ENCODE measurements at places on chromosomes 7 and 10.

DNA sequence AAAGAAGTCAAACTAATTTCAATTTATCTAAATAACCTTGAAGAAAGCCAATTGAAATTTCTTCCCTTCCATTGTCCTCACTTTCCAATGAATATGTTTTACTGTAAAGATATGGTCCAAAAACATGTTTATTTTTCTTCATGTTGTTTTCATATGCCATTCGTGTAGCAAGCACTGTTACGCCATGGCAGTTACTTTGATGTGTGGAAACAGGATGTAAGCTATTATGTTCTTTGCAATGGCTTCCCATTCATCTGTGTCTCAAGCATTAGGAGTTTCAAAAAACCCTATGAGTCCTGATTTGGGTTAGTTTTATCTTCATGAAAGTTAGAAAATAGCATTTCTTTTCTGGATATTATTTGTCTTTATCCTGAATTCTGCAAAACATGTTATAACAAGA, 31.0 kb downstream of the GPR141 start:
- no peak for DNase-seq

DNA sequence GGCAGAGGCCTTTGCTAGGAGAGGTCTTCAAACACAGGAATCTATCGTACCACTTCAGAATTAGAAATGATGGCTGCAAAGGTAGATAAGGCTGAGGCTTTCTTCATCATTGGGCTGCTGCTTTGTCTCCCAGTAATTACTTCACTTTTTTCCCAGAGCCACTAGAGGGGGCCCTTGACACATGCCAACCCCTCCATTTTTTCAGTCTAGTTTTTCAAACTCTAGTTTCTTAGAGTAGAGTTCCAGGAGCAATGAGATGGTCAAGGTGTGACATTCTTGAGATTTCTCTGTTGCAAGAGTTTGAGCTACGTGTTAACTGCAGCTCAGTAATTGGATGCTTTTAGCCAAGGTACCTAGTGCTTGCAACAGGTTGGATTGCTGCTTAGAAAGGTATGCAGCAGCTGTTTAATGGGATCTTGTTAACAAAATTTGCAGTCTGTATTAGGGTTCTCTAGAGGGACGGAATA, 33.8 kb upstream of the RBM20 start:
- DNase-seq: no peak

DNA sequence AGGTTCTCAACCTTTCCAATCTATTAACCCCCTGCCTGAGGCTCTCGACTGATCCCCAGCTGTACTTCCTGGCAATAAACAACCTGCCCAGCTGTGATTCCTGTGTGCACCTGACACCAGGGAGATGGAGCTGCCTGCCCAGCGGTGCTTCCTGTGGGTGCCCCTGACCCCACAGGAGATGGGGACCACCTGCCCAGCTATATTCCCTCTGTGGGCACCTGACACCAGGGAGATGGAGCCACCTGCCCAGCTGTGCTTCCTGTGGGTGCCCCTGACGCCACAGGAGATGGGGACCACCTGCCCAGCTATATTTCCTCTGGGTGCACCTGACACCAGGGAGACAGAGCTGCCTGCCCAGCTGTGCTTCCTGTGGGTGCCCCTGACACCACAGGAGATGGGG, 184.0 kb downstream of the DIP2C start:
- no peak for DNase-seq

DNA sequence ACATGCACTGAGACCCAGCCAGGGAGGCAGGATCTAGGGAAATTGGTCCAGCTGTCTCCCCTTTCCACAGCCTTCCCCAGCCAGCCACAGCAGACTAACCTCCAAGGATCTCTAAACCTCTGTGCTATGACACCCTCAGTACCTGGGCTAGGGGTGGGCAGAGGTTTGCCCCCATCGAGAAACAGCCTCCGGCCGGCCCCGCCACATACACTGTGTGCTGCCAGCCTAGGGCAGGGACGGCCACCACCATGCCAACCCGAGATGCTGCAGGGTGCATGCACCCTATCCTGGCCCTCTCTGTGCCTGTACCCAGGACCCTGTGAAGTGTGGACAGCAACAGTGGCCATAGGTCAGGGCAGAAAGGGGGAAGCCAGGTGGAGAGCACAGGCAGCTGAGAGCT, 58.1 kb downstream of the PARP12 start:
- DNase-seq: peak; percentile 78

DNA sequence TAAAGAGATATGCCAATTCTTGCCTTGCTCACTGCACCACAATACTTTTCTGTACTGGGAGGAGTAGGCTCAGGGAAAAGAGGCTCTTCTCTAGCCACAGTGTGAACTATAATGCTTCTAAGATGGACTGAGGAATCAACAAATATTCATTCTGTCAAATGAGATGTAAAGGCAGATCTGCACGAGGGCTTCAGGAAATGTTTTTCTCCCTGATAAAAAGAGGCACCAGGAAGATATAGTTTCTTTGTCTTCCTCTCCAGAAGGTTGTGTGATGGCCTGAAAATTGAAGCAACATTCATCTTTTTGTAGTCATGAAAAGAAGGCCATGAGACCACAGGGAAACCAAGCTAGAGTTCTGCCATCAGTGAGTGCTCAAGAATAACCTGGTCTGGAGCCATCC, 79.1 kb upstream of the NME8 start:
- no peak for DNase-seq

- no peak for DNase-seq
Observed at GRCh38 chr7:106369352-106369751, 84.6 kb upstream of the NAMPT start.

- no peak for DNase-seq
Observed at GRCh38 chr10:96978621-96979154, 146.6 kb downstream of the LCOR start.

- DNase-seq: no peak
Observed at GRCh38 chr10:6038071-6038631, 24.0 kb downstream of the IL2RA start.

- no peak for DNase-seq
Observed at GRCh38 chr7:2480070-2480408, 3.8 kb upstream of the GRIFIN start.

- DNase-seq: no peak
Observed at GRCh38 chr10:23192712-23193434, 761 bp downstream of the PTF1A start.

DNA sequence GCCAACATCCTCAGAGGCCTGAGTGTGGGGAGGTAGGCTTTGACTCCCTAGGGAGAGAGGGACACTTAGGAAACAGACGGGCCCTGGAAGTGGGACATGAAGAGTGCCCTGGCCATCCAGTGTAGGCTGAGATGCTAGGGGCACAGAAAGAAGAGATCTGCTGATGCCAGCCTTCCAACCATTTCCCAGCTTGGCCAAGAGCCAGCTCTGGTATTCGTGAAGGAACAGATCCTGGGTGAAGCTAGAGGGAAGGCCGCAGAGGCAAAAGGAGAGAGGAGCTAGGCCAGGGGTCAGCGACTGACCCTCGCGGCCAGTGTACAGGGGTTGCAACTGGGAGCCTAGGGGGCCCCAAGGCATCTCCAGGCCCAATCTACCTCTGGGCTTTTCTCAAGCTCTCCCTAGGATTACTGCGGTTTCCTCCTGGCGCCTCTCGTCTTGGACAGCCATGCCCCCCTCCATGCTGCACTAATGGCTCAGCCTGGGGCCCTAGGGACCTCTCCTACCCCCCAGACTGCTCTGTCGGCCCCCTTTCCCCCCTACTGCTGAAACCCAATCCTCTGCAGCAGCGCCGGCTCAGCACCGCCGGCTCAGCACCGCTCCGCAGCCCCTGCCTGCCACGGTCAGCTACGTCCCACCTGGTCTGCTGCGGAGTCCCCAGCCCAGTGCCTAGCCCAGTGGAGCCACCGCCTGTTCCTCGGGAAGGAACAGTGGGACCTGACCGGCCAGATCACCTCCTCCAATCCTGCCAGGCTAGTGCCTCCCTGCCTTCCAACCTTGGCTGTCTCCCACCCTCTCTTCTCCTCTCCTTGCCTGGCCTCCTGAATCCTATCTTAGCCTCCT, at the start of gene ASIC3:
ASIC3 (plus strand) TSS at position 556 of the 840 bp plus-strand sequence. CDS start 355 bp downstream, outside the sequence.
- DNase-seq: no peak

DNA sequence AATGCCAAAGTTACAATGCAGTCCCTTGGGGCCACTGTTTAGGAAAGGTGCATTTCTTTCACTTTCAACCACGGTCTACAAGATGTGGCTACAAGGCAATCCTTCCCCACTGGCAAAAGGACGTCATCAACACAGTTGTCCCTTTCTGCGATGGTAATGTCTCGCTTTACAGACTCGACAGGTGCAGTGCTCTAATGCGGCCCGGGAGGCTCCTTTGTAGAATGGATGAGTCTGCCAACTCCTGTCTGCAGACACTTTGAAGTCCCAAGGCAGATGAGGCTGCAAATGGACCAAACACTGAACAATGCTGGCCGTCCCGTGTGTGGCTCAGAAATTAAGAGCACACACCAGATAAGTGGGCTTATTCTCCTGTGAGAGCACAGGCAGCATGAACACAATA, 133.7 kb downstream of the PIP4K2A start:
- DNase-seq: no peak

GRCh38 chr10:16943295-16944285, 126.4 kb upstream of the RSU1 start:
- no peak for DNase-seq

DNA sequence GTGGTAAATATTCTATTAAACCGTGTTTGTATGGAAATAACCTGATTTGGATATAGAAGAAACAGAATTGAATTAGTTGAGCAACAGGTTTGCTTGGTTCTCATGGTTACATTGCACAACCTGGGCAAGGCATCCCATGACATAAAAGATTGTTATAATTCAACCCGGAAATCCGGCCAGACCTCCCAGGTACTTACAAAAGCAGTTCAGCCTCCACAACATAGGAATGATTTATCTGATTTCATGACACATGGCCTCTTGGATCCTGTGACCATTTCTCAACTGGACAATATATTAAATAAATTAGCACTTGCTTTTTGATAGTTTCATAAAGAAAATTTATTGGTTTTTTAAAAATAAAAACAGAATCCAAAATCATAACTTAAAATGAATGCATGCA, 55.1 kb upstream of the PTPN12 start:
- DNase-seq: no peak

GRCh38 chr7:106766551-106766950, 98.5 kb upstream of the PIK3CG start:
- DNase-seq: no peak

DNA sequence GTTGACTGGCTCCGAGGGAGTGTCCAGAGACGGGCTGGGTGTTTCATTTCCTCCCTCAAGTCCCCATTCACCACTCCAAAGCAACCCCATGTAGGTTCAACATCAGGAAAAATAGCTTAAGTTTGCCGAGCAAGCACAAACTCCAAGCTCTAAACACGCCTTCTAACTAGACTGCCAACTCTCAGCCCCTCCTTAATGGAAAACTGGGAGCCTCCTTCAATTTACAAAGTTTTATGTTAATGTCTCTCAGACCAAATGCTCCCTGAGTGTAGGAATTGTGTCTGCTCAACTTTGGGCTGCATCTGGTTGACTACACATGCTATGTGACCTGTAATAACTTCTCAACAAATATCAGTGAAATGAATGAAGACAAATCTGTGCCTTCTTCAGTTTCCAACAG, 87.5 kb downstream of the FAM204A start:
- no peak for DNase-seq

All from posterior cingulate gyrus (tissue), 11 donors.